ENCODE measurements at places on chromosomes 12 and 14. TPM values are rescaled to one million over a fixed set of nuclear protein-coding genes. Genes with fewer than 3 reads are reported as not detected.

Gene RASAL1
- total RNA-seq: not detected

Gene HHIPL1
- not detected for total RNA-seq

Gene ARHGAP9
- total RNA-seq: 101 TPM

Gene AQP6
- not detected for total RNA-seq

Gene TSPAN11
- 0.05 TPM for total RNA-seq

Gene SLC24A4
- not detected for total RNA-seq

- no peak for DNase-seq
Measured at GRCh38 chr14:53596853-53597525, 359.6 kb downstream of the BMP4 start.

DNA sequence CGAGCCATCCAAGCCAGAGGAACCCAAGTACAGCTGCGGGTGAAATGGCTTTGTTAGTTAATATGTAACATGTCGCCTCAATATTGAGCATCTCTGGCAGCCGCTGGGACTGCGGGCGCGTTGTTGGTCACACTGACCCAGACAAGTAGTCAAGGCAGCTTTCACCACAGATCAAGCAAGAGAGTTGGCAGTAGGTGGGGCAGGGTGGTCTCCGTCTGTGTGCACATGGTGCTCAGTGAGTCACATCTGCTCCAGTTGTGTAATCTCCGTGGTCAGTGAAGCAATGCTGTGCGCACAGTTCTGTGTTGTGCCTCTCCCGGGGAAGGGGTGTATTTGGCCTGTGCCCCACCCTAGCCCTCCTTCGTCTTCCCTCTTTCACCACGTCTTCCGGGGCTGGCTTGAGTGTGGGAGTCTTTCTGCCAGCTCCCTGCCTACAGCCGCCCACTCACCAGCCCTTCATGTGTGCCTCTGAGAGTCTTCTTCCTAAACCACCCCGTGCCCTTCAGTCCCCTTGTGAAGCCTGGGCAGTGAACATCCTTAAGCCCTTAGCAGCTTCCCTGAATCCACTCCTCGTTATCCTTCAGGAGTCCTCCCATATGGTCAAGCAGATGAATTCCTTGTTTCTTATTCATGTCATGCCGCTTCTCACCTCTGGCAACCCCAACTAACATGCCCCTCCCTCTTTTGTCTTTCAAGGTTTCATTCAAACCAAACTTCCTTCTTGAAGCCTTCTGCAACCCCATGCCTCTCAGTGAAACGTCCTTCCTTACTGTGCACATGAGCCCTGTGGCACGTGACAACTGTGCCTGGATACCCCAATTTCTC lies 242.1 kb downstream of the CACNA1C start:
- DNase-seq: no peak

DNA sequence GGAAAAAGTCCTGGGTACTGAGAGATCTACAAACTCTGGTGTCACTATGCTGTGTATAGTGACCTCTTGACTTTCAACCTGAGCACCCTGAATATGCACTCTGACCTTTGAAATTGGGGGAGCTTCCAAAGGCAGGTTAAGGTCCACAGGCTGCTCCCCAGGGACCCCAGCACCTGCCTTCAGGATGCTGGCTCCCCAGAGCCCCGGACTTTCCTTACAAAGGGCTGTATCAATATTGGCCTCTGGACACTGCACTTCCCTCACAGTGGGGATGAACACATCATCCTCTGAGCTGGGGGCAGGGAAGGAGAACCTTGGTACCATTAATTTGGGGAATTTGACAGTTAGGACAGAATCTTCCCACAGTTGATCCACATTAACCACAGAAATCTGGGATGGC lies 14.3 kb downstream of the PLD4 start:
- DNase-seq: no peak

DNA sequence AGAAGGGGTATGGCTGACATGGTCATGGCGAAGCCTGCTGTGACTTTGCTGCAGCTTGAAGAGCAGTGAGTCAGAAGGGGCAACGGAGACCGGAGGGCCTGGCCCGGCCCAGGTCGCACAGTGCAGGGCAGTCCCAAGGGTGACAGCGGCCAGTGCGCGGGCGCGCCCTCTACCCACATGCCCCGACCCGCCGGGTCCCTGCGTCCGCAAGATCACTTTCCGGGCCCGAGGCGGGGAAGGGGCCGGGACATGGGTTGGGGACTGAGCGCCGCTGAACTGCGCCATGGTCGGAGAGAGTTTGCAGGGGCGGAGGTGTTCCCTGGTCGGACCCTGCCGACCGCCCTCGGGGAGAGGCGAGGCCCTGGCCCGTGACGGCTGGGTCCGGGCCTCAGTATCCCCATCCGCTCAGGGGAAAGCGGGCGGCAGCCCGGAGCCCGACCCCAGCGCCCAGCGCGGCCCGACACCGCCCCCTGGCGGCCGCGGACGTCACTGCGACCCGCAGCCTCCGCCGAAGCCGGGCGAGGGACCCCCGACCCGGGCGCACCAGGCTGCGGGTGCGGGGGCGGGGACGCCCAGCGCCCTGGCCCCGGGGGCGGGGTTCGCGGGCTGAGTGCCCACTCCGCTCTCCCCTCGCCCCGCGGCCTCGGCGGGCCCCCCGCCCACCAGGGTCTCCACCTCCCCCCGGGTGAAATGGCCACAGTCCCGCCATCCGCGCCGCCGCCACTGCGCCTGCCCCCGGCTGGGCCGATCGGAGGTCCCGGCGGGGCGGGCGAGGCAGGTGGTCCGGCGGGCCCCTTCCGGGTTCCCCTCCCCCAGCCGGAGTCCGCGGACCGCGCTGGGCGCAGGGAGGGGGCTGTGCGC lies 7.2 kb upstream of the ANKRD9 start:
- no peak for DNase-seq

GRCh38 chr14:45038865-45039264 lies 45.1 kb upstream of the PRPF39 start:
- no peak for DNase-seq
